ENCODE measurements at places on chromosomes 1 and 21. TPM values are rescaled to one million over a fixed set of nuclear protein-coding genes. Genes with fewer than 3 reads are reported as not detected.

Gene AJAP1
- not detected for total RNA-seq

GRCh38 chr1:62131093-62131725, 63.4 kb upstream of the L1TD1 start:
- DNase-seq, result no peak

- no peak for DNase-seq
Observed at GRCh38 chr1:34363447-34363846, 186.7 kb downstream of the C1orf94 start.

DNA sequence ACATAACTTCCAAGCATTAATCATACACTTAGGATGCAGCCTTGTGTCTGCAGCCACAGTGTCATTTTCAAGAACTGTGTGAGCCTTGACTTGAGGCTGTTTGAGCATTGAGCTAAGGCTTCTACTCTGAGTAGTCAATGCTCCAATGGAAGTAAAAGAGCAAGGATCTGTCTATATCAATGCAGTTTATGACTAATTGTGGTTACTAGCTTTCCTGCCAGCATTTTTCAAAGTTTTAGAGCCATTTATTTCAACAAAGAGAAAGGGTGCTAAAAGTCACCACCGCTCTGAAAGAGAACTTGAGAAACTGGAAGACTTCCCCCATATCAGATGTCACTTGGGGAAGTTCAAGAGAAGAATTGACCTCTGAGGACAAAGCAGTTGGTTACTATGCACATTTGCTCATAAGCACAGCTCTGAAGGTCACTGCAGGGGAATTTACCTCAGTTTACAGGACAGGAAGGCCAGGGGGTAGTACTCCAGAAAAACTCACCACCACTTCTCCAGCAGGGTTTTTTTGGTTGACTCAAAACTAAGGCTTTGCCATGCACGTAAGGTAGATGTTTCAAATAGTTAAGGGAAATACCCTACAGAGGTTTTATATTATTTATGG, 24.5 kb upstream of the RGS1 start:
- DNase-seq, result no peak

Gene RHBDL2
- not detected for total RNA-seq

DNA sequence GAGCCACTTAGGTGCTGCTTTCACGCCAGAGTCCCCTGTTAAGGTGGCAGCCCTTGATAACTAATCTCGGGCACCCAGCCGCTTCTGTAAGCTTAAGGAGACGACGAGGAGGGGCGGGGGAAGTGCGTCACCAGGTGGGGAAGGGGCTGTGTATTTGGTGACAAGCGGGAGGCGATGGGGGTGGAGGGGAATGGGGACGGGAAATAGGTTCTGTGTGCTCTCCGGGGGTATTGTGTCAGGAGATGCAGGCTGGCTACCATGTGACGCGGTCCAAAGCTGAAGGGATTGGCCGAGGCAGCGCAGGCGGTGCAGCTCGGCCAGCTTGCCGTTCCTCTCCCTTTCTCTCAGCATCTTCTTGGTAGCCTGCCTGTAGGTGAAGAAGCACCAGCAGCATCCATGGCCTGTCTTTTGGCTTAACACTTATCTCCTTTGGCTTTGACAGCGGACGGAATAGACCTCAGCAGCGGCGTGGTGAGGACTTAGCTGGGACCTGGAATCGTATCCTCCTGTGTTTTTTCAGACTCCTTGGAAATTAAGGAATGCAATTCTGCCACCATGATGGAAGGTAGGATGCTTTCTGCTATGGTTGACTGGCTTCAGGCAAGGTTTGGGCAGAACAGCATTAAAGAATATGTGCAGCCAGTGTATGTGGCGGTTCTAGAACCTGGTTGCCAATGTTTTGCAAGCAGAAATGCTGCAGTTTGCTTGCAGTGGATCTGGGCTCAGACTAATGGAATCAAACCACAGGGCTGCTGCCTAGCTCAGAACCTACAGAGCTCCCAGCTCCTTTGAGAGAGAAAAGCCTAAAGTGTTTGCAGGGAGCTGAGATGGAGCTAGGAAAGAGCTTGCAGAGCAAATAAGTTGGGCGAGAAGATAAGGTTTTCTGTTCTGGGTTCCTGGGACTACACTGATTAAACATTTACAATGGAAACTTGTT, at the start of gene SGIP1:
TSS of gene SGIP1 (plus strand) at position 350 of the 937 bp plus-strand sequence. CDS start at position 556, 206 bp downstream.
- no peak for DNase-seq

DNA sequence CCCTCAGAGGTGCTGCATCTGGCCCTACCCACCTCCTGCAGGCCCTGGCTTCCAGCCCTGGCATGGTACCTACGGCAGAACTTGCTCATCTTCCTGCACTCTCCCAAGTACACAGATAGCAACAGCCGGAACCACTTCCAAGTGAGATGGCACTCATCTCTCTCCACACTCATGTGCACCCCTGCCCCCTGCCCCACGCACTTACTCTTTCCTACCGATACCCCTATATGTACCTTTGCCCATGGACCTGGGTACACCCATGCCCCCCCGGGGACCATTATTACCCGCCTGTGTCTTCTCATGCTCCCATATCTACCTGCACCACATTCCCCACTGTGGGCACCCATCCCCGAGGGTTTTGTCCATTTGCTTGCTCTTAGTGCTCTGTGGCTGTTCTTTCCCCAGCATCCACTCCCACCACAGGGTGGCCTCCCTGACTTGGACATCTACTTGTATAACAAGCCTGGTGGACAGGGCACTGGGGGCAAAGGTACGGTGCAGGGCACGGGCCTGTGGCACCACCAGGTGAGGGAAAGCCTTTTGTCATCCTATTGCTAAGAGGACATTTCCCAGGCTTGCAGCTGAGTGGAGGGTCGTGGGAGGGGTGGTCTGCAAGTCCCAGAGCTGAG, 14.7 kb downstream of the HYI start:
- DNase-seq, result no peak

Gene C1QB
- not detected for total RNA-seq

- DNase-seq, result no peak
Observed at GRCh38 chr21:18370301-18370700, 33.3 kb downstream of the TMPRSS15 start.

- DNase-seq, result no peak
Observed at GRCh38 chr1:201710632-201711597, 118.0 kb upstream of the IPO9 start.

DNA sequence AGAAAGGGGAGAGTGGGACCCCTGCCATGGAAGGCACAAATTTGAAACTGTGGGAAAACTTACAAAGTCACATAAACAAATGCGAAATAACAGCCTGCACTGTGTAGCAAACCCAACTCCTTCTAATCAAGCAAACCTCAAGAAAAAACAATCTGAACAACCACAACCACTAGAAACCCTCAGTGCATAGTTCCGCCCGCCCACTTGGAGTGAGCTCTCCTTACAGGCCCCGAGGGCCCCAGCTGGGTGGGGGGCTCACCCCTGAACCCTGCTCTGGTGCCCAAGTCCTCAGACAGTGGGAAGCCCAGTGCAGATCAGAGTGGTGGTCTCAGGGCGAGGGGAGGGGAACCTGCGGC, 931 bp upstream of the MXRA8 start:
- no peak for DNase-seq

DNA sequence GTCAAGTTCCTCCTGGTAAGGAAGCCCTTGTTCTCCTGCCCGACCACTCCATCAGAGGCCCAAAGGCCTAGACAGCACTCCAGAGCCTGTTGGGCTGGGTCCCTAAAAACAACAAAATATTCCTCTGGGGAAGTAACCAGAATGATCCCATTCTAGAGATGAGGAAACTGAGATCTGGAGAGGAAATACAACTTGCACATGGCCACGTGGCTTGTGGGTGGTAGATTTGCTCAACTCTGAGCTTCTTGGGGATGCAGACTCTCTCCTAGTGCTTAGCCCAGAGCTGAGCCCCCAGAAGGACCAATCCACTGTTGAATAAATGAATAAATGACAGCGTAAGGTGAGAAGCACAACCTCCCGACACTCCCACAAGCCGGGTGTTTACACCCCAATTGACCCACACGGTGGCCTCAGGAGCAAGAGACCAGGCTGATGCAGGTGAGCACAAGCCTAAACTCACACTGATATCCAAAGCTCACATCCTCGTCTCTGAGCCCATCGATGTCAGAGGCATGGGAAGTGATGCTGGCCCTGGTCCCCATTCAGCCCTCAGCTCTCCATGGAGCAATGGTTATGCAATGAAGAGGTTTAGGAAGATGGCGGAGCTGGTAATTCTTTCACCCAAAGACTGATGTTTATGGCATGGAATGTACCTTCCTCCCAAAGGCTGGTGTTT, 172.5 kb upstream of the EDN2 start:
- no peak for DNase-seq

Gene HLCS
- 17.2 TPM for total RNA-seq

DNA sequence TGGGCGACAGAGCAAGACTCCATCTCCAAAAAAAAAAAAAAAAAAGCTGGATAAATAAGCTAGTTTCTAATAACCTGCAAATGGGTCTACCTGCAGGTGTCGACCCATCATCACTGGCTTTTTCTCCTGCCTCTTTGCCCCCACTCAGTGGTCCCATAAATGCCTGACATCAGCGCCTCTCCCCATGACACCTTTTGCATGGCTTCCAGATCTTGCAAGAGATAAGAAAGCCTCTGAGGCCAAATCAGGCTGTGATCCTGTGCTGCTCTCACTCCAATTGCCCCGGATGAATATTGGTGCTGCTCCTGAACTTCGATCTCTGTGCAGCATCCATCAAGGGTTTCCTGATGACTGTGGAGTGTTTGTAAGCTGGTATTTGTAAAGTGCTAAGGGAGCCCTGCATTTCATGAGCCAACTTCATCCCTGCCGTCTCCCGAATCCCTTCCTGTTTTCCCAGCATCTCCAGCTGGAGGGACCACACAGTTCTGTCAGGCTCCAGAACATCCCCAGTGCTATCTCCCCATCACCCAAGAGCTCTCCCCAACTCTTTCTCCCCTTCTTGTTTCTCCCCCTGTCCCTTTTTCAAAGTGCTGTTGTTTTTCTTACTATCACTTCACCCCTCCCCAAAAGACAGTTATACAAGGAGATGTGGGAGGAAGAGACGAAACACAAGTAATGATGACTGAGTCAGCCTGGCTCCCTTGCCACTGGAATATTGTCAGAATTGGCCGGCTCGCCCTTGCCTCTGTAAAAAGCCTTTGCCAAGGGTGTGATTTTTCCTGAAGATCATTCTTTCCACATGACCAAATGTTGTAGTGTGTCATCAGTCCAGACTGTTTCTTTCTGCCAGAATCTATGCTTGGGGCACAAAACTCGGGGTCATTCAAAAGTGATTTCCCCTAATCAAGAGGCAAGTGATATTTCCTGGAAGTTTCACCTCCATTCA, 2.8 kb upstream of the EFHD2 start:
- no peak for DNase-seq

DNA sequence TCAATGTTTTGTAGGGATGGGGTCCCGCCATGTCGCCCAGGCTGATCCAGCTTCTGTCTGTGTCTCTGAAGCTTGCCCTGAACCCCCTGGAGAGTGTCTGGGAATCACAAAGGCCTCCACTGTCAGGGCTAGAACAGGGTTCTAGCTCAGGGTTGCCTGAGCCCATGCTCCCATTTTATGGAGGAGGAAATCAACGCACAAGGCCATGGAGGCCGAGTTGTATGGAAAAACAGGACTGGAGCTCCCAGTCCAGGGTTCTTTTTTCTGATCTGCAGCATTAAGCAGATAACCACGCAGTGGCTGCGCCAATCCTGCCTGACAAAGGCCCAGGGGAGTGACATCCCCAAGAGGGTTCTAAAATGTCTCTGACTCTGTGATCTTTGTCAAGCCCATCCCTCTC, 67.6 kb upstream of the NBPF3 start:
- no peak for DNase-seq

Measured in activated T-helper 2 cell treated with anti-CD3 and anti-CD28 coated beads, Interferon-gamma antibody, Interleukin-2, Interleukin-4, amounts not matched to agents 10 μg/mL and 5 μg/mL and 100 μg/mL, durations not matched to agents 14 hours and 24 hours and 36 hours (primary cell).